ENCODE measurements at places on chromosomes 1 and 21.

- no peak for DNase-seq
Observed at GRCh38 chr1:235878082-235878811, 11.5 kb upstream of the LYST start.

DNA sequence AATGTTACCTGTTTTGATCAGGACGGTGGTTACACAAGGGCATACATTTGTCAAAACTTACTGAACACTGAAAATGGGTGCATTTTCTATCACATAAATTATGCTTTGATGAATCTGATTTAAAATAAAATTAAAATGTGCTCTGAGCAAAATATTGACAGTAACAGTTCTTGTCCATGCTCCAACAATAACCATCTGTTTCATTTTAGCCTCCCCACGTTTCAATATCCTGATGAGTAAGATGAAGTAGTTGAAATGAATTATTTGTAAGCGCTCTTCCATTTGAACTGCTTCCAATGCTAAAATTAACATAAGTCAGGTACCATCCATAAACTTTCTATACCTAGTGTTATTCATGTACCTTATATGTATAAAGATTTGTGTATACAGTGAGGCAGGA is 365.4 kb downstream of the LTN1 start:
- no peak for DNase-seq

DNA sequence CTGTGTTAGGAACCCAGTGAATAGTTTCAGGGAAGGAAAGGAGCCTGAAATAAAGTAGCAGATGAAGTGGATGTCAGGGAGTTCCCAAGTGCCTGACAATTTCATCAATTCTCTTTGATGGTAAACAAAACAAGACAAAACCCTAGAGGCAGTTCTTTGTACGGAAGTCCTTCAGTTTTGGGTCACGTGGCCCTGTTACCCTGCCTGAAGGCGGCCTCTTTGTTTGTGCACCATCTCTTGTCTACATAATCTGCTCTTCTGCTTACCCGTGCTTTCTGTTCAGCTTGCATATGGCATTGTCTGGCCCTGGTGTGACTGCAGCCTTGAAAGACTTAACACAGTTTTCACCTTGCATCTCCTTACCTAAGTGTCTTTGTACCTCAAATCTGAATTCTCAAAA is 166.7 kb upstream of the DUSP10 start:
- DNase-seq: no peak

DNA sequence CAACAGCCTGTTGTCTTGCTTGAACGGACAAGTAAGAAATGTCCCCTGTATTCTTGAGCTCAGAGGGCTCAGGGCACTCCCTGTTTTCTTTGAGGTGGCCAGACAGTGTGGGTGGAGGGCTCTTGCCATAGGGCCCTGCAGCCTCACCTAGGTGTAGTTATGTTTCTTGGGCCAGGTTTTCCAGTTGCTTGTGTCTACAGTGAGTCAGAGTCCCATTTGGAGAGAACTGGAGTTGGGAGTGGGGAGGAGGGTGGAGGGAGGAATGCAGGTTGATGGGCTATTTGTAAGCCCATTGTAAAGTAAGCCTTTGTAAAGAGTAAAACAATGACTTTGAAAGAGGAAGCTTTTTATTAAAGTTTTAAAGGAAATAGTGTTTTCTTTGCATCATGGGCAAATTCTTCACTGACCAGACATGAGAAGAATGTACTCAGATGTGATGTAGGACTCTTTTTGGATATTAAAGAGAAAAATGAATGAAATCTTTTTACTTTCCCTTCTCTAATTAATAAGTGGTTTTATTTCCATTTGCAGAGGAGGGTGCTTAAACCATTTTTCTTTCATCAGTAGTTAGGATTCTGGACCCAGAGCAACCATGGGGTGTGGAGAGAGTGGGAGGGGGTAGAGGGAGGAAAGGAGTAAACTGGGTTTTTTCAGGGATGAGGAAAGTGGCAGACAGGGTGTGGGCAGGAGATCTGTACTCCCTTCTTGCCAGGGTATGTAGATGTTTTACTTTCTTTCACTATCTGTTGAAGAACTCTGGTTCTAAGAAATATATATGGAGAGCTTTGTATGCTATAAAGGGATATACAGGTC is 45.1 kb upstream of the MACF1 start:
- DNase-seq: no peak

GRCh38 chr1:94947437-94947836 is 20.5 kb upstream of the CNN3 start:
- DNase-seq: no peak

DNA sequence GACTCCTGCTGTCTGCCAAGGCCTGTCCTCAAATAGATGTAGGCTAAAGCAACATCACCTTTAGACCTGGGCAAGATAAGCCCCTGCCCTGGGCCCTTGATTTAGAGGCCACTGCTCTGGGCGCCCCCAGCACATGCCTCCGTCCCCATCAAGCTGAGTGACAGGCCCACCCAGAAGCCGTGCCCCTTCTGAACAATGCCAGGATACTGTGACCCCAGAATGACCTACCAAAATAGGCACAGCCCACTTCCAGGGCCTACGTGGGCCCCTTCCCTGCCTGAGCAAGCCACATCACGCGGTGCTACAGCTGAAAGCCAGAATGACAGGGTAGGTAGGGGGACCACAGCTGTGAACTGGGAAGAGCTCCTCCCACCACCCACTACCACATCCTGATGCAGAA is 24.7 kb upstream of the BECN2 start:
- no peak for DNase-seq

DNA sequence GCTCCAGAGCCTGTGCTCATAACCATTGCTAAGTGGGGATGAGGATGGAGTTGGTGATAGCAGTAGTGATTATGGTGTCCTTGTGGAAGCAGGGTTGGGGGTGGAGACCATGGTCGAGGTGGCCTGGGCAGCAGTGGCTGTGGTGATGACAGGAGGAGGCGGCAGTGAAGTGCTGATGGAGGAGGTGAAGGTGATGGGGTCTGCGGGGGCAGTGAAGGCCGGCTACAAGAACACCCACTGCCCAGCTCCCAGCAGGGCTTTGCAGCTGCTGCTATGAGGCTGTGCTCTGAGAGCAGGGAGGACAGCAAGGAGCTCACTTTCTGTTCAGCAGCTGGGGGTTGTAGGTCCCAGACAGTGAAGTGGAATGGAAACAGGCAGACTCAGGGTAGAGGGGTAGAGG is 15.6 kb upstream of the DMBX1 start:
- no peak for DNase-seq

DNA sequence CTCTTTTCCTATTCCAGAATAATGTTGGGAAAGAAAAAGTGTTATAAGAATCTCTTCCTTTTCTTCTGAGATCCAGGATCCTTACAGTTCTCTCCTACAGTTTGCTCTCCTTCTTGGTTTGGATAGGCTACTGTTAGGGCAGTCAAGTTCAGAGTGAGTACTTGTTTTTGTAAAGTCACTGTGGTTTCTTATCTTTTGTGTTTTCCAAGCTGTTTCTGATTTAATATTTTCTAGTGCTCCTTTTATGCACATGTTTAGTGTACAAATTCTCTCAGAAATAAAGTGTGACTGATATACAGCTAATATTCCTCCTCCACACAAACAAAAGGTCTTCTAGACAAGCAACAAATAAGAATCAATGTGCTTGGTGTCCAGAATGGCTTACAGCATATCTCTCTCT is 107.7 kb downstream of the BACH1 start:
- no peak for DNase-seq

DNA sequence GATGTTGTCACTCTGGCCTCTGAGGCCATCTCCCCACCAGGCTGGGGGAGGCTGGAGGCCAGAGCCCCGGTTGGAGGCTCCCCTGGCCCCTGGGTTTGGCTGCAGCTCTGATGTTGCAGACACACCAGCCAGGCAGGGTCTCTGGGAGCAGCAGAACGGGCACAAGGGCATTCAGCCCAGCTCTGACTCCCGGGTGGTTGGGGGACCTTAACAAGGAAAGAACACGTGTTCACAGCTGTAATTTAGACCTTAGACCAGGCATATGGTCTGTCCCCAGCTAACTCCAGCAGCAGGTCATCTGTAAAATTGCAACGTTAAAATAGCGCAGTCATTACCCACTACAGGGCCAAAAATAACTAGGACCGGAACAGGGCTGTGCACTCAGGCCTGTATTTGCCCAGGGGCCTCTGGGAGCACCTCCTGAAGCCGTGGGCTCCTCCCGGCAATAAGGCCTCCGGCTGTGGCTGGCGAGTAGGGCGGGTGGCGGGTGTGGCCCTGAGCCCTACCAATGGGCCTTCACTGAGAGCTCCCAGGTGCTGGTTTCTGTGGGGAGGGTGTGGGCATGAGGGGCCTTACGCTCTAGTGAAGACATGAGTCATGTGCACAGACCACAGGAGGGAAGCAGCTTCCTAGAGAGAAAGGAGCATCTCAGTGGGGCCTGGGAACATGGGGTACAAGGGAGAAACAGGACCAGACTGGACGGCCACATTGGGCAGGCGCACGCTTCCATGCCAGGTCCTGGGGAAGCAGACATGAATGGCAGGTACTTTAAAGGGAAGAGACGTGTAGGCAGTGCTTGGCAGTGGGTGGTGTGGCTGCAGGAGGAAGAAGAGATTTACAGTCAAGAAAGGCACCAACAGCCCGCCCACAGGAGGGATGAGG is 6.1 kb downstream of the LDLRAP1 start:
- DNase-seq: peak; percentile 93

DNA sequence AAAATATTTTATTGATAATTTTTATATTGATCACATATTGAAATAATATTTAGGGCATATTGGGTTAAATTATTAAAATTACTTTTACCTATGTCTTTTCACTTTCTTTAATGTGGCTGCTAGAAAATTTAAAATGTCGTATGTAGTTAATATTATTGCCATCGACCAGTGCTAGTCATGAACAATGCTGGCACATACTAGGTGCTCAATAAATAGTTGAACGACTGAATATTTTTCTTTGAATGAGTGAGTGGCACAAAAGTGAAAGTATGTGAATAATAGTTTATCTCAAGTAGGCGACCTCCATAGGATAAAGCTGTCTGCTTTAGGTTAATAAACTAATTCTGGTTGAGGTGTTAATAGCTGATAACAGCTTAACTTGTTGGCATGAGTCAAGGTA is 150.8 kb upstream of the FGGY start:
- DNase-seq: no peak

DNA sequence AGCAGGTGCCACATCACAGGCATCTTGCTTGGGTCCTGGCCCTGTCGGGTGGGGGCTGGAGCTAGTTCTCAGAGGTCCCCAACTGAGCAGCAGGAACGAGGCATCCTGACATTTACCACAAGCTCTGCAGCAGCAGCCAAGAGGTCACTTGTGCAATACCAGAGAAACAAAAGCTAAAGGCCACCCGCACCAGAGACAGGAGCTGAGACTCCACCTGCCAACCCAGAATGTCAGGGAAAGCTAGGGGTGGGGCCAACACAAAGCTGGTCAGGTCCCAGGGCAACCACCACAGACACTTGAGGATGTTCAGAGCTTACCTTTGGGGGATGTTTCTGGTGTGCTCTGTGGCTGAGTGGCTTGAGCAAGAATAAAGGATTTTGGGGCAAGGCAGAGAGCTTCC is 13.6 kb upstream of the SYT6 start:
- DNase-seq: no peak

DNA sequence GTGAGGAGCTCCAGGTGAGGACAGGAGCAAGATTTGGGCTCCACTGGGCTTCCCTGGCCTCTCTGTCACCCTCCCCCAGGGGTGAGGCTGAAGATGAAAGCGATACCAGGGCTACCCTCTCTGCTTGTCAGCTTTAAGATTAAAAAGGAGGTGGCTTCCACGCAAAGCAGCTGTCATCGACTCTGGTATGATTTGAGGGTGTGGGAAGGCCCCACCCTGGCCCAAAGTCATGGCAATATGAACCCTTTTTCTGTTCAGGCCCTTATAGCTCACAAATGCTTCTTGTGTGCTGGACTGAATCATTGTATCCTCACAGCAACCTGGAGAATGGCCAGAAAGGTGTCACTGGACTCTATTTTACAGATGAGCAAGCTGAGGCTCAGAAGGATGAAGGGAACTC is 41.6 kb downstream of the NUAK2 start:
- no peak for DNase-seq

DNA sequence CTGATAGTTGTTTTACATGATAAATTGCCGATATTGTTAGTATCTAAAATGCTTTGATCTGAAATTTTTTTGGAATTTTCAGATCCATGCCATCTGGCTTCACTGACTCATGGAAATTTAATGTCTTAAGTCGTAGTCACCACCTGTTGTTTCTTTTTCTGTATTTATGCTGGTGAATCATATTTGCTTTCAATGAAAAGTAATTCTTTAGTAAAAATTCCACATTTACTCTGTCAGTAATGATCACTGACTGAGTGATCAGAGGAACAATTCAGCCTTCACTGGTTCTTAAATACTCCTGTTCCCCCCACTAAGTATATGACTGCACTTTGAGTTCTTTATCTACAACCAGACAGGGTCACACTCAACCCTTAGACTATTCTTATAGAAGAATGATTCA is 185.6 kb upstream of the NRIP1 start:
- no peak for DNase-seq

DNA sequence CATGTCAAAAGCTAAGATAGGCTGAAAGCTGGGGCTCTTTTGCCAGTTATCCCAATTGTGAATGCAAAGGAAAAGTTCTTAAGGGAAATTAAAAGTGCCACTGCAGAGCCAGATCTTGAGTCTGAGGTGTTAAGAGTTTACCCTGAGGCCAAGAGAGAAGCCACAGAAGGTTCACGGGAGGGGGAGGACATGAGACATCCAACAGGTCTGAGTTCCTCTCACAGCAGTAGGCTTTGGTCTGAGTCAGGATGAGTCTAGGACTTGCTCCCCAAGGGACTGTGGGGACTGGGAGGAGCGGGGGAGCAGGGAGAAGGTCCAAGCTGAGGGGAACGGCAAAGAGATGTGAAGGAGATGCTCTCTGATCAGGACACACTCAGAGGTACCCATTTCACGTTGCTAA is 411.2 kb upstream of the CAMK1G start:
- DNase-seq: no peak

DNA sequence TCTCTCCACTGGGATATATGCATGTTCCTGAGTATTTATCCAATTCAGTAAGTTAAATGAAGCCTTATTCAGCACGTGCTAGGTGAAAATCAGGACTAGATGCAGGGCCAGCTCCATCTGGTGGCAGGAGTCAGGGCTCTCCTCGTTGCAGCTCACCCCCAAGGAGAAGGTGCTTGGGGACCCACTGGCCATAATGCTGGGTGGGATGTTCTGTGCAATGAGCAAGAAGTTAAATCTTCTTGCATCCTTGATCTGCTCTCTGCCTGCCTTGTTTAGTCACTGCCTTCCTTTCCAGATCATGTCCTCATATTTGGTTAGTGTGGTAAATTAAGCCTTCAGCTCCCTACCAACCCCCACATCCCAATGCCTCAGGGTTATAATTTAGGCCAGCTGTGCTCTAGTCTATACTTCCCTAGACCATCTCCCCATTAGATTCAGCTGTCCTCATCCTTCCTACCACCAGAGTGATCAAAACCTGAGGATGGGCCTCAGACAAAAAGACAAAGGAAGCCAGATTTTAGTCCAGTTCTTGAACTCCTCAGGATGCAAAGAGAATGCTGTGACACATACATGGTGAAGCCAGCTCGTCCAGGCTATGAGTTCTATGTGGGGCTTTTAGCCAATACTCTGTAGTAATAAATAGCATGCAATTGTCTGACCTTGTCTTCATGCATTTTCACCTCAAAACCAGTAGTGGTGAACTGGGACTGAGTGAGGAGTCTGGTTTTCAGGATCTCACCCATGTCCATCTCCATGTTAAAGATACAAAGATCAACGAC is 55.9 kb downstream of the SEC16B start:
- DNase-seq: no peak
